ENCODE measurements at places on chromosomes 6 and 20.

- DNase-seq = no peak
Observed at GRCh38 chr6:140078561-140079125, 704.2 kb upstream of the CITED2 start.

DNA sequence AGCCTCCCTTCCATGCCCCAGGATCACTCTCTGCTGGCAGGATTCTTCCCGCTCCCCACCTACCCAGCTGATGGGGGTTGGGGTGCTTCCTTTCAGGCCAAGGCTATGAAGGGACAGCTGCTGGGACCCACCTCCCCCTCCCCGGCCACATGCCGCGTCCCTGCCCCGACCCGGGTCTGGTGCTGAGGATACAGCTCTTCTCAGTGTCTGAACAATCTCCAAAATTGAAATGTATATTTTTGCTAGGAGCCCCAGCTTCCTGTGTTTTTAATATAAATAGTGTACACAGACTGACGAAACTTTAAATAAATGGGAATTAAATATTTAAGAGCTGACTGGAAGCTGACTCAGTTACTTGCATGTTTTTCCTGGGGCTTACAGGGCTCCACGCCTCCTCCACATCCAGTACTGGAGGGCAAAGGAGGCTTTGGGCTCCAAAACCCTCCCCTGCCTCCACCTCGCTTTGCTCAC lies 24.3 kb upstream of the FANCE start:
- DNase-seq = no peak

DNA sequence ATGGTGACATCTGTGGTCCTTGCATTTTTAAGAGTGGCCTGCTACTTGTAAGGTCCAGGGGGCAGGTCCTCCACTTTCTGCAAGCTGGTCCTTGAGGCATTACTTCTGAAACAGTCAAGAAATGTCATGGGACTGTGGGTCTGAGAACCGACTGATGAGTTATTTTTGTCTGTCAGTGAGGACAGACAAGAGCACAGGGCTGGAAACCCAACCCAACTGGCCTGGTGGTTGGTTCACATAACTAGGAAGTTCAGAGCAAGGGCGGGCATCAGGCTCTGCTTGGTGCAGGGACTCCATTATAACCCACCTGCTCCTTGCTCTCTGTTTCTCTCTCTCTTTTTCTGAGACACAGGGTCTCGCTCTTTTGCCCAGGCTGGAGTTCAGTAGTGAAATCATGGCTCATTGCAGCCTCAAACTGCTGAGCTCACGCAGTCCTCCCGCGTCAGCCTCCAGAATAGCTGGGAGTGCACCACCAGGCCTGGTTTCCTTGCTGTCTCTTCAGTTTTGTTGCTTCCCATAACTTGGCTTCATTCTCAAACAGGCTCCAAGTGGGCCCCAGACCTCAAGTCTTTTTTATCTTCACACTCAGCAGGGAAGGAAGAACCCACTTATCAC lies 9.2 kb downstream of the CST3 start:
- no peak for DNase-seq

DNA sequence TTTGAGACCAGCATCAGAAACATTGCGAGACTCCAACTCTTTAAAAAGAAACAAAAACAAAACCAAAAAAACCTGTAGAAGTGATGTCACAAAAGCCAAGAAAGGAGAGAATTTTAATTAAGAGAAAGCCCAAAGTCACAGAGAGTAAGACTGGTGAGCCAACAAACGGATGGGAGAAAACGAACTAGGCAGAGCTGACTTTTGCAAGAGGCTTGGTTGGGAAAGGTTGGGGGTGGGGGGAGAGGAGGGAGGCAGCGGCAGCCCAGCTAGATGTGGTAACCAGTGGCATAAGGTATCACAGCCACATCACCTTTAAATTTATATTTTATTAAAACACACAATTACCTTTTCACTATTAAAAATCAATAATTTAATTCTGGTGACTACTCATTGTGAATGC lies 23.5 kb downstream of the NOL7 start:
- no peak for DNase-seq

DNA sequence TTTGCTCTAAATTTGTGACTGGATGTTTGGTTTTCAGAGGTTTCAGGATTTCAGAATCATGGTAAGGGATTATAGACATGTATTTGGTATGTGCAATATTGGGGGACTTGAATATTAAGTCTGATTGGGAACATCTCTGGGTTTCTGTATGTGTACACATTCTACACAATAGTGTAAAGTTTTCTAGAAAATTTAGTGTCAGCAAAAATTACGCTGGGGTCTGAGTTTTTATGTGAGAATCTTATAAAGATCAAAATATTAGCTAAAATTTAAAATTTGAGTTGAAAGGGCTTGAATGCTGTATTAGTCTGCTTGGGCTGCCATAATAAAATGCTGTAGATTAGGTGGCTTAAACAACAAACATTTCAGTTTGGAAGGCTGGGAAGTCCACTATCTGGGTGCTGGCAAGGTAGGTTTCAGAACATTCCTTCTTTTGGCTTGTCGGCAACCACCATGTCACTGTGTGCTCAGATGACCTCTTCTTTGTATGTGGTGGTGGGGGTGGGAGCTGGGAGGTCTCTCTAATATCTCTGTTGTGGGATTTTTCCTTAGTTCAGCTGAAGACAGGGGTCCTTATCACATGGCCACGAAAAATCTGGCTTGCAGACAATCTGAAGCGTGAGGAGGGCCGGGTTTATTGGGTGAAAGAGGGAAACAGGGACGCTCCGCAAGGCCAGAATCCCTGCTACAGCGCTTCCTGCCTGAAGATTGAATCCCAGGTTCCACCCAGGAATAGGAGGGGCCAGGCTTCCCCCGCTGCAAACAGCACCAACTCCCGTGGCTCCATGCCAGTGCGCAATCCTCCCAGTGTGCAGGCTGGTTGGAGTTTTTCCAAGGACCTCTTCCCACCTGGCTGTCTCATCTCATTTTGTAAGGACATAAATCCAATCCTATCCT lies 299.7 kb downstream of the PLCB1 start:
- DNase-seq = no peak

GRCh38 chr6:154991207-154991606 lies 3.9 kb upstream of the TIAM2 start:
- DNase-seq = no peak

- DNase-seq = no peak
Observed at GRCh38 chr6:162053084-162053483, 674.5 kb downstream of the PRKN start.

DNA sequence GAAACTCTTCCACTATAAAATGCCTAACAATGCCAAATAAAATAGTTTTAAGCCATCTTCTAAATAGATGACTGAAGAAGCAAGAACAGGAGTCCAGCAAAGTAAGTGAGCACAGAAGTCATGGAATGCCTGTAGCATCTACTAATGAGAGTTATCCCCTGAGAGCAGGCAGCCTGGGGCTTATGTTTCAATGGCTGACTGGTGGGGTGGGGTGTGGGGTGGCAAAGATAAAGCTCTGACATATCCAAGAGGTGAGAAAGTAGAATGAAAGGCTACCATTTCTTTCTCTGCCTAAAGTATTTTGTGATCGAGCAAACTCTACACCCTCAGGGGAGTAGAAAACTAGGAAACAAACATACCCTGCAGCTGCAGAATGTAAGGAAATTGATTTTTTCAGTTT lies 348.8 kb downstream of the TFAP2B start:
- DNase-seq = no peak

DNA sequence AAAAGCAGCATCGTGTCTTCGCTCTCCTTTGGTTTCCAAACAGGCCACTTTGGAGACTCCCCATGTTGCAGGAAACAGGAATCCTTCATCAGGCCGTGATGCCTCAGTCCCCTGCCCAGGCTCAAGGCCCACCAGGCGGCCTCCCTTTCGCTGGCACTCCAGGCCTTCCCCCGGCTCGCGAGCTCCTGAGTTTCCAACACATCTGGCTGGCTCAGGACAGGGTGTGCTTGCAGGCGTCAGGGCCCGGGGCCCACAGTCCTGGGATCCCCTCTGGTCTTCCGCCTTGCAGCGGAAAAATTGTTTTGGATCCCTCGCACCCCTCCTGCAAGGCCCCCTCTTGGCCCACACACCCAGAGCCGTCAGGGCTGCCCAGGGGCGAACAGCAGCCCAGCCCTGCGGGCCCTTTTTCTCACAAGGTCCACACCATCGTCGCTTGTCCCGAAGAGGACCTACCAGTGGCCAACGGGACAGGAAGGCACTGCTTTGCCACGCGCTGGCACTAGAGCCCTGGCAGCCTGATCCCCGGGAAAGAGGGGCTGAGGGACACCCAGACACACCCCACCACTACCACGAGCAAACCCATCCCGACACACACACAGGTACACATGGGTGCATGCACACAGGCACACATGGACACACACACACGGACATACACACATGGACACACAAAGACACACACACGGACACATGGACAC lies 1930.9 kb upstream of the DEFB115 start:
- no peak for DNase-seq

DNA sequence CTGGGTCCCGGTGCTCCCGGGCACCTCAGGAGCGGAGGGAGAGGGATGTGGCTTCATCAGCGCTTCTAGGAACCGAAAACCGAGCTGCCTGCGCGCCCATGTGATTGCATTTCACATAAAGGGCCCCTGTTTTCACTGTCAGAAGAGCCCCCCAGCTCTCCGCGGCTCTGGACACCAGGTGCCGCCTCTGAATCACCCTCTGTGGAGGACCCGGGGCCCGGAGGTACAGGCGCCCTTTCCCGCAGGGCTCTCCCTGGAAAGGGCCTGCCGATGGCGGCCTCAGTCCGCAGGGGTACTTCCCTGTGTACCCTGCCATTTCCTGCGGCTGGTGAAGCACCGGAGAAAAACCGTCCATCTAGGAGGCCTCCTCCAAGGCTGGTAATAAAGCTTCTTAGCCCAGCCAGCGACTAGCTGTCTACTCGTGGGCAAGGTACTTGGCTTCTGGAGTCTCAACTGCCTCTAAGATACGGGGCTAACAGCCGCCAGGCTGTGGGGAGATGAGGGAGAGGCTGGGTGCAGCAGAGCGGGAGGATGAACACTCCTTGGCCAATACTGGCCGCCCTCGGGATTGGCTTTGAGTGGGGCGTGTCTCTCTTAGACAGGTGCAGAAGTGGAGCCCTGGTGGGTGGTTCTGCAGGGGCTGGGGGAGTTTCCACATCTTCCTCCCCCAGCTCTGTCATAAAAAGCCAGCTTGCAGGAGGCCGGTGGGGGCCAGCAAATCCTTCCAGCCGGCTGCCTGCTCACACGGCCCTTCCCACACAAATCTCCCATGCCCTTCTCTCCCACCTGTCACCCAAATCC lies 1.6 kb downstream of the PPP1R16B start:
- peak; percentile 64 for DNase-seq

DNA sequence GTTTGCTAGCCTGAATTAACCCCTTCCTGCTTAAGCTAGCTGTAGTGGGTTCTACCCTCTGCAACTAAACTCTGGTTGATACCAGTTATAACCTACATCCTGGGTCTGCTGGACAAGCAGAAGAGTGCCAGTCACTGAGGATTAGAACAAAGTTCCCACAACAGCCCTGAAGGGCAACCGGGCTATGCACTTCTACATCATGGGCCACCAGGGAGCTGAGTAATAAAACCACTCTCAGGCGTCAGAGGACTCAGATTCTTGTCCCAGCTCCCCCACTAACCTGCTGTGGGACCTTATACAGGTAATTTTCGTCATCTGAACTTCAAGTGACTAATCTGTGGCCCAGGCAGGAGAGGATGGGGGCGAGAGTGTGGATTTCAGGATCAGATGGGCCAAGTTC lies 56.8 kb downstream of the EYA2 start:
- DNase-seq = no peak

DNA sequence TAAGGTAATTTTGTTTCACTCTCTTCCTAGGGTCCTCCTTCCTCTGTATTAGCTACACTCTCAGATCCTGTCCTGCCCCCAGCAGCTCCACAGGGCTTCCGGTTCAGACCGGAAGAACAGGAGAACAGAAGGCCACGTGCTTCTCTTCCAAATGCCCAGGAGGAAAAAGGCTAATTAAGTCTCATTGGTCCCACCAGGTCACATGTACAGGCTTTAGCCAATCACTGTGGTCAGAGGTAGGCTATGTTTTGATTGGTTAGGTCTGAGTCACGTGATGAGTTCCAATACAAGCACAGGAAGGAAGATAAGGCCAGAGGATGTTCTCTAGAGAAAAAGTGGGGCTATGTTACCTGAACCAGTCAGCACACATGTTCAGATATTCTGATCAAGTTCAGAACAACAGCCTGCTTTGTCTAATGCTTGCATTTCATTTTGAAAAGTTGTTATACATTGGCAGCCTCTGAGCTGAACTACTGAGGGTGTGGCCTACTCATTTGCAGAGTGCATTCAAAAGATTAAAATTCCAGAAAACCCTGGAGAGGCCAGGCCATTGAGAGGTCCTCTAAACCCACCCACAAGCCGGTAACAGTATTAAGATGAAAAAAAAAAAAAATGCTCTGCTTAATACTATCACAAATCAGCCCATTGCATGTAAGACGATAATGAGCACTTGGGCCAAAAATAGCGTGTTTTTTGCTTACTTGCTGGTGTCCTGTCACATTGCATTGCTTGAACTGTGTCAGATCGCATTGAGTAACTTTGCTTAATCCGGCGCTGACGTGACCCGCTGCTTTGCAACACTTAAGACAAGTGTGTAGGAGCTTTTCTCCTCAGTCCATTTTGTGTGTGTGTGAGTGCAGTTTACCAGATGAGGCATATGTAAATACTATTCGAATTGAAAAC lies 170.3 kb downstream of the TSHZ2 start:
- DNase-seq = no peak

DNA sequence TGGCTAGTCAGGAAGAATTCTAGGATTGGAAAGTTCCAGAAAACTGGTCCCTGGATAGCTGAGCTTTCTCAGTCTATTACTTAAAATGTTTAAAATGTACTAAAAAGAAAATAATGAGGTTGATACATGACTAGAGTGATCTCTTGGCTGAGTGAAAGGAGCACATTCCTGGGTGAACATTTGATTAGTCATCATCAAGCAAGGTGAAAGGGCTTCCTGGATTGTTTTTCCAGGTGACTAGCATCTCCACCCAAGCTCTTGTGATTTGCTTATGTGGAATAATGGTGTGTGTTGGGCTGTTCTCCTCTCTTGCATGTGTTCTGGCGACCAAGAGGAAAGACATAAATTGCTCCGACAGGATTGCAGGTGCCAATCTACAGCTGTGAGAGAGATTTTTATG lies 42.9 kb downstream of the PKIB start:
- DNase-seq = no peak

DNA sequence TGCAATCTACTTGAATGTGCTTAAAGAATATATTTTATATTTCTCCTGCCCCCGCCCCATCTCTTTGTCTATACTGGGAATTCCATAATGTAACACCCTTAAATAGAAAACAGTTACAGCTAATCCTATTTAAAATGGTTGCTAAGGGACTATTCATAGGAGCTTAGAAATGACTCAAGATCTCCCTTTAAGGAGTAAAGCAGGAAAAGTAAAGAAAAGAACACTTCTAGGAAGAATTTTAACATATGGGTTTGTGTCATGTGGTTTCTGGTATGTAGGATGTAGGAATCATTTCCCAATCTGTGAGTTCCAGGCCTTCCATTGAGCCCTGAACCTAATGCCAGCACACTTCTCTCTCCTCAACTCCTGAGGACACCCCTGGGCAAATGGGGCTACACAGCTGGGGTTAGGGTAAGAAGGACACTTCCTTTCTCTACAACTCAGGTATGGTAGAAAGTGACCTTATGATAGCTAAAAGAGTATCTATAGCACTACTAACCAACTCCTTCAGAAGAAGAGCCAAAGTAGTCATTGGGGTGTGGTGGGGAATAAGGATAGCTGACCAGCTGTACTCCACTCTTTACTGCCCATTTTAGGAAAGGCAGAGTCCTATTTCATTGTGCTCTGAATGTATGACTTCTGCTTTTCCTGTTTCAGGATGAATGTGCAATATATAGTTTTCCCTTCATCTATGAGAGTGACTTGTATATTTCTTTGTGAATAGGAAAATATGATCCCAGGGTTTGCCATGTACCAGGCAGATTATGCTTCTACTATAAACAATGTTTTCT lies 27.3 kb downstream of the RIMS1 start:
- no peak for DNase-seq
